Activated B cell treated with CpG ODN at 0.5 μM for 24 hours (primary cell): ENCODE measurements at places on chromosomes 6 and 20.

DNA sequence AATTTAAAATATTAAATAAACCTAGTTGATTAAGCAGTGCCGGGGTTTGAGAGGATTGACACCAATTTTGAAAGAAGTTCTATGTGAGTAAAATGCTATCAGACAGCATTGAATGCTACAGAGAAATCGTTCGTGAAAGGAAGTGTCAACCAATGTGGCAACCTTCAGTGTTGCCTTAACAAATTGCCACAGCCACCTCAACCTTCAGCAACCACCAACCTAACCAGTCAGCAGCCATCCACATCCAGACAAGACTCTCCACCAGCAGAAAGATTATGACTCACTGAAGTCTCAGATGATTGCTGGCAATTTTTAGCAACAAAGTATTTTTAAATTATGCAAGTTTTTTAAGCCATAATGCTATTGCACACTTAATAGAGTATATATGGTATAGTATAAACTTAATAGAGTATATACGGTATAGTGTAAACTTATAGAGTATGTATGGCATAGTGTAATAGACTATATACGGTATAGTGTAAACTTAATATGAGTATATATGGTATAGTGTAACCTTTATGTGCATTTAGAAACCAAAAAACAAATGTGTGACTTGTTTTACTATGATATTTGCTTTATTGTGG is 65.3 kb upstream of the ID4 start:
- no peak for DNase-seq

DNA sequence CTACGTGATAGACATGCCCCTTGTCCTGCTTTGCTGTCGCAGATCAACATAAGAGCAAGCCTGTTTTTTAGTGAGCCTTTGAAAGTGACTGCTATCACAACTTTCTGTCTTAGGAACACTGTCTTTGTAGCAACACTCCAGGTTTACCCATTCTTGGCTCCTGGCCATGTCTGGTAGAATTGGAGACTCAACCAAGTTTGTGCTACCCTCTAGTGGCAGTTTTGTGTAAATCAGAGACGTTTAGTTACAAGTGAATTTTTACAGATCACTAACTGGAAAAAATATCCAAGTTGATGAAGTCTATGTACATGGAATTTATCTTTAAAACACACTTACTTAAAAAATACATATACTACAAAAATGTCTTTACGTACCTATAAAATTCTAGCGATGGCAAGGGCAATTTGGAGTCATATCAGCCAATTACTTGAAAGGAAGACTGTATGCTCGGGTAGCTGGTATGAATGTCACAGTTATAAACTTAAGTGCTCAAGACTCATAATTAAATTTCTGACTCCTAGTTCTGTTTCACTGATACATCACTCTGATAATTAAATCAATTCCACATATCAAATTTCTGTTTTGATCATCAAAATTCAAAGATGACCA is 101.4 kb downstream of the ADGB start:
- DNase-seq, result no peak

DNA sequence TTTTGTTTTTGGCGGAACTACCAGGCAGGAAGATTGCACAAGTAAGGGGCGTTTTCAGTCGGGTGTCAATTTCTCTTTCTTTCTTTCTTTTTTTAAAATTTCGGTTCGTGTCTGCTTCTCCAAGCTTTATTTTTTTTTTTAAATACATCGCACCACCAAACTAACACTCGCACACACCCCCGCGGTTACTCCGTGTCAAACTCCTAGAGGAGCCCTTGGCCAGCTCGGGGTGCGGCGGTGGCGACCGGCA is 338 bp downstream of the UTRN start:
- DNase-seq, result no peak

DNA sequence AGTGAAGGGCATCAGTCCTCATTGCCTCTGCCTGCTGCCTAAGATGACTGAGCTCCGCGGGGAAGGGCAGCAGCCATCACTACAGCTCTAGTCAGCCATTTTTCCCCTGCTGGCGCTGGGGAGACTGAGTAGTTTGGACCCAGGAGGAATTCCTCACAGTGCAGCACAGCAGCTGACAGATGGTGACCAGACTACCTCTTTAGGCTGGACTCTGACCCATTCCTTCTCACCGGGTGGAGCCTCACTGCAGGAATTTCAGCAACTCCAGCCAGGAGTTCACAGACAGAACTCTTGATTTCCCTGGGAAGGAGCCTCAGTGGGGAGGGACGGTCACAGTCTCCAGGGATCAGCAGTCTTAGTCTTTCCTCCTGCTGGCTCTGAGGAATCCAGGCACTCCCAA is 492.0 kb upstream of the MMS22L start:
- DNase-seq, result no peak

- DNase-seq, result no peak
These were observed 4.4 kb upstream of the CST3 start for GRCh38 chr20:23641936-23642751.

GRCh38 chr6:88143421-88144157 is 22.6 kb downstream of the CNR1 start:
- DNase-seq, result no peak

- DNase-seq, result no peak
These were observed 53.6 kb upstream of the FRMD1 start for GRCh38 chr6:168132531-168133167.

GRCh38 chr6:102670735-102671134 is 1277.2 kb downstream of the GRIK2 start:
- no peak for DNase-seq

DNA sequence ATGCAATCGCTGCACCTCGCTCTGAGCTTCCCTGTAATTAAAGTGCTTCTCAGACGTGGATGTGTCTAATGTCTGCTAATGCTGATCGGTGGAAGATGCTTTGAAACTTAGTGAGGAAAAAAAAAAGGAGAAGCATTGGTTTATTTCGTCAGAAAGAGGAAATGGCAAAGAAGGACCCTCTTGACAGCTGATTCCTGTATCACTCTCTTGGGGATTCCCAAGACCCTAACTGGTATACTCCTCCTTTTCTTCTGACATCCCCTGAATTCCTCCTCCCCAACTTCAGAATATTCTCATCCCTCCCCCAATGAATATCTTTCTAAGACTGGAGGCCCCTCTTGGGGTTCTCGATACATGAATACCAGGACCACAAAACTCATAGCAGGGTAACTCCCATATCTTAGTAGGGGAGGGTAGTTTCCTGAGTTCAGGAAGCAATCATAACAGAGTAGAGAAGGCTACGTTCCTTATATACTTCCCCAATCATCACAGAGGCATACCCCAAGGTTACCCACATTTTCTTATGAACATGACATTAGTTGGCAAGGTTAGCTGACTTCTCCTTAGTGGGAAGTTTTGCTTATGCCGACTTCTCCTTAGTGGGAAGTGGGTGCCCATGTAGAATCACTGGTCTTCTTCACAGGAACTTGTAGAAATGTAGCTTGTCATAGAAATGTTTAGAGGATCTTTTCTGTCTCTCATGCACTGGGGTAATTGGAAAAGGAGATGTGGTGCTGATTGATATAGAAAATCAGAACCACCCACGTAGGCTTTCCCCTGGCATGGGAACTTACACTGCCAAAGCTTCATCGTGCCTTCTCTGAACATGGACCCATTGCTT is 63.8 kb upstream of the ATXN1 start:
- no peak for DNase-seq

DNA sequence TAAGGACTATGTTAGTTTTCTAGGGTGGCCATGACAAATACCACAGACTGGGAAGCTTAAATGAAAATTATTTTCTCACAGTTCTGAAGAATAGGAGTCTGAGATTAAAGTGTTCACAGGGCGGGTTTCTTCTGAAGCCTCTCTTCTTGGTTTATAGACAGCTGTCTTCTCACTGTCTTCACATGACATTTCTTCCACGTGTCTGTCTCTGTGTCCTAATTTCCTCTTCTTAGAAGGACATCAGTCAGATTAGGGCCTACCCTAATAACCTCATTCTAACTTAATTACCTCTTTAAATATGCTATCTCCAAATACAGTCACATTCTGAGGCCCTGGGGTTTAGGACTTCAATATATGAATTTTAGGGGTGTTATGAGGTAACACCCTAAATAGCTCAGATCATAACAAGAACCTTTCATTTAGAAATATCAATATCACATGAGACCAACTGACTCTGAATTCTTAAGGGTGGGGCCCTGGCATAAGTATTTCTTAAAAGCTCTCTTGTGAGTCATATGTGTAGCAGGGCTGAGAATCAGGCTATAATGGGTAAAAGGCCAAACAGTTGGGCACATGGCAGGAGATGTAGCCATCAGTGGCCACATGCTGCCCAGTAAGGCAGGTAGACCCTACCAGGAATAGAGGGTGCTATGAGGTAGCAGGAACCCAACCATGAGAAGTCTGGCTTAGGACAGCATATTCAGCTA is 62.0 kb upstream of the TENT5A start:
- DNase-seq, result no peak

DNA sequence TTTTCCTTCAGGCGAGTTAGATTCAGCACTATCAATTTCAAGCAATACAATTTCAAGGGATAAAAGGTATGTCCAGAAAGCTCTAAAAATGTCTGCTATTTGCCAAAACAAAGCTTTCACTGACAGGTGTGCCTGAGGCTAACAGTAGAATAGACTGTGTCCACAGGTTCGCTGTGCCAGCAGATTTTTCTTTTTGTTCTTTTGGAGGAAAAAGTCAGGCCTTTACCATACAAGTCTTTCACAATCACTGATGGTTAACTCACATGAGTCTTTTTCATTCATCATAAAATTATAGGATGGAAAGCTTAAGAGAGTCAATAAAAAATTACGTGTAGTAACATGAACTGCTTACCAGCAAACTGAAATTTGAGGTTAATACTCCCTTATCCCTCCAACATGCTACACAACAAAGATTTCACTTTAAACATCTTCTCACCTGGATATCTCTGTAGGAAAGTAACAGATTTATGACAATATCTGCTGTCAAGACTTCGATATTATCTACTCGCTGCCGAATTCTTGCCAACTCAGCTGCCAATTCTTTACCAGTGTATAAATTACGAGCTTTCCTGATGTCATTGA is 95.4 kb downstream of the MAP3K5 start:
- DNase-seq, result no peak

DNA sequence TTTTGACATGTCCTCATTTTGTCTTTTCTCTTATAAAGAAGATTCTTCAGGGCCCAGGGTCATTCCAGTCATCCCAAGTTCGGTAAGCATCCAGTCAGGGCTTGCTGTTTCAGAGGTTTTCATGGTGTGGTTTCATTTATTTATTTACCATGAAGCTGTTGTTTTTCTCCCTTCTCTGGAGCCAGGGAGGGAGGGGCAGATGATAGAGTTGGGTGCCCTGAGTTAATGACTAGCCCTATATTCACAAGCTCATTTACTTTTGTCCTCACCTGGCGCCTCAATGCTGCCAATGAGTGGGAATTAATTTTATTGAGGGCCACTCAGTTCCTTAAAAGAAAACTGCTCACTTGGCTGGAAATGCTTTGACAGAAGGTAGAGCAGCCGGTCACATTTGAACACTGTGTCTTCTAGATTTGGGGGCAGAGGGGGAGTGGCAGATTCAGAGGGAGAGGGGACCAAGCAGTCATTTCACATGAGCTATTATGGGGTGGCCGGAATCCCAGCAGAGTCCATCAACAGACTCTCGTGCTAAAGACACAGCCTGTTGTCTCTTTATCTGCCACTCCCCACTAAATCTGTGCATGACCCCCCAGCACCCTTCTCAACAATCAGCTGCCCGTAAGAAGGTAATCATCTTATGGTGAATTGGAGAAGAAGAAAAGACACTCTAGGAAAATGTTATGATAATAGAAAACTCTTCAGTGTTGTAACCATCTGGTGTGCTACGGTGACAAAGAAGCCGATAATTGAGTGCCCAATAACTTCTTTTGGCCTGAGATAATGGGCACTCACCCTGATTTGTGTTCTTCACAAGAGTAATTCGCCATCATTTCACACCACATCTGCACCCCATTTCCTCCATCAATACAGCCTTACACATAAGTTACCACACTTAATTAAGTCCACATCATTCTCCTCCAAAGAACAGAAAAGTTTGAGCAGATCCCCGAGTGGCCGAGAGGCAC is 573.5 kb upstream of the JAG1 start:
- DNase-seq, result no peak

- DNase-seq, result no peak
These were observed 82.3 kb downstream of the YTHDF1 start for GRCh38 chr20:63133481-63134091.

DNA sequence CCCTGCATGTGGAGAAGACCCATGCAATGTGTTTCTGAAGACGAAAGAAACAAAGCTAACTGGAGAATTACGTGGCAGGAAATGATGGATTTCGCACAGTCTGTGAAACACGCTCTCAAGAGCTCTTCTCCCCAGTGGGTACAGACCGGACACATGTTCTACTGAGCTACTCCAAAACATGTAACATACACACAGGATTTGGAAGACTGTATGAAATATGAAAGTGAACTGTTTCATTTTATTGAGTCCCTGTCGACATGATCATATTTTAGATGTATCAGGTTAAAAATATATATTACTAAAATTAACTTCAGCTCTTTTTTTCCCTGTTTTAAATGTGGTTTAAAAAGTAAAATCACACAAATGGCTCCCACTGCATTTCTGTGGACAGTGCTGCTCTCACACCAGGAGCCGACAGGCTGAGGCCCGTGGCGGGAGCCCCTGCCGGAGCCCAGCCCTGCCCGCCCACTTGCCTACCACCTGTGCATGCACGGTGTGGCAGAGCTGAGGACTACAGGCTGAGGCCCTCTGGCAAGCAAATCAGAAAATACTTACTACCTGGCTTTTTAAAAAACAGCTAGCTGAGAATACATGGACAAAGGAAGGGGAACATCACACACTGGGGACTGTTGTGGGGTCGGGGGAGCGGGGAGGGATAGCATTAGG is 58.9 kb upstream of the NXT1 start:
- no peak for DNase-seq

DNA sequence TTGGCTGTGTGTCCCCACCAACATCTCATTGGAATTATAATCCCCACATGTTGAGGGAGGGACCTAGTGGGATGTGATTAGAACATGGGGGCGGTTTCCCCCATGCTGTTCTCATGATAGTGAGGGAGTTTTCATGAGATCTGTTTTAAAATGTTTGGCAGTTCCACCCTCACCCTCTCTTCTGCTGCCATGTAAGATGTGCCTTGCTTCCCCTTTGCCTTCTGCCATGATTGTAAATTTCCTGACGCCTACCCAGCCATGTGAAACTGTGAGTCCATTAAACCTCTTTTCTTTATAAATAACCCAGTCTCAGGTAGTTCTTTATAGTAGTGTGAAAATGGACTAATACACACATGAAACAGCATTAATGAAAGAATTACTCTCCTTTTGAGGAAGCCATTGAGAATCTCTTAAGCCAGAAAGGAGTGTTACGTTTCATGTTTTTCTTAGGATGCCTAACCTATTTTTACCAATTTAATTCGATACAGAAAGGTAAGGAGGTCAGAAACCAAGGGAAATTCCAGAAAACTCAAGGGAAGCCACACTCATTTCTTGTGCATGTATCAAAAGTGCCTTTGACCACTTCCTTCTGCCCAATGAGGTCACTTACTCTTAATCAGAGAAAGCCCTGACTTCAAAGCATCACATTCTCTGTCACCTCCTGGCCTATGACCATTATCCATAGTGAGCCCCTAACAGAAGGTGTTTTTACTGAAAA is 24.7 kb upstream of the HINT3 start:
- no peak for DNase-seq
